ENCODE measurements at places on chromosomes 12 and 14.

GRCh38 chr12:7210642-7211151 lies 21.2 kb downstream of the PEX5 start:
- no peak for DNase-seq

DNA sequence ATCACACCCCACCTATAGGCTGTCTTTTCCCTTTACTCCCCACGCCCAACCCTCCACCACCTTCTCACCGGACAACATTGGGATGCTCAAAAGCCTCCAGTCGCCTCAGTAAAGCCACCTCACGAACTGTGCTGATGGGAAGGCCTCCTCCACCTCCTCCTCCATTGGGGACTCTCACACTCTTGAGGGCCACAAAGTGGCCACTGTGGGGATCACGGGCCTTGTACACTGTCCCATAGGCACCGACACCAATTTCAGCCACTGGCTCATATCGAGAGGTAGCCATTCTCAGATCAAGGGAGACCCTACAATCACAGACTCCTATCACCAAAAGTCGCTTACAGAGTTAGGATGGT lies 700 bp downstream of the CDK4 start:
- DNase-seq = no peak

DNA sequence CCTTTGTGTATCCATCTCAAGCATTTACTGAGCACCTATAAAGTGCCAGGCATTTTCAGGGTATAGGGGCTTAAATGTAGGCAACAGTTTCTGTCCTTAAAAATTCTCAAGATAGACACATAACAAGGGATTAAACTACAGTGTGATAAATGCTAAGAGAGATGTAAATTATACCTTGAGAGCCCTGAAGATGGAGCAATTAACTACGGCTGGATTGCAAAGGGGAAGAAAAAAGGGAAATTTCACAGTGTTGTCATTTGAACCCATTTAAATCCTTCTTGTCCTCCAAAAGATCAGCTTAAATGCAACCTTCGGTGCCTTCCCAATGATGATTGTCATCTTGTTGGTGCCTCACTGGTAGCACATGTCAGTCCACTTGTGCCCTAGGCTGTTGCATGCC lies 11.5 kb upstream of the IL26 start:
- no peak for DNase-seq

- no peak for DNase-seq
Measured at GRCh38 chr12:126480451-126480850, 1415.2 kb downstream of the AACS start.
